Activated CD8-positive, alpha-beta memory T cell treated with anti-CD3 and anti-CD28 coated beads, Interleukin-2, amount 10 ng/mL, durations not matched to agents 7 days and 5 days (primary cell): ENCODE measurements at places on chromosomes 11 and 22. TPM values are rescaled to one million over a fixed set of nuclear protein-coding genes. Genes with fewer than 3 reads are reported as not detected.

GRCh38 chr11:33320814-33321330, 63.7 kb downstream of the HIPK3 start:
- H3K4me1 ChIP-seq = peaks cover 8% of the 10 kb centered on the region
- H3K36me3 ChIP-seq = peaks cover 8% of the 10 kb centered on the region
- no peak overlapping the region for H3K27ac ChIP-seq
- no peak for DNase-seq

- H3K27me3 ChIP-seq = no peaks in the 10 kb centered on the region
- H3K36me3 ChIP-seq = peaks cover 2% of the 10 kb centered on the region
- no peak overlapping the region for H3K4me3 ChIP-seq
- H3K27ac ChIP-seq = no peak overlapping the region
- H3K4me1 ChIP-seq = peaks cover 46% of the 10 kb centered on the region
Observed at GRCh38 chr11:69301455-69302401, 7.8 kb downstream of the MYEOV start.

DNA sequence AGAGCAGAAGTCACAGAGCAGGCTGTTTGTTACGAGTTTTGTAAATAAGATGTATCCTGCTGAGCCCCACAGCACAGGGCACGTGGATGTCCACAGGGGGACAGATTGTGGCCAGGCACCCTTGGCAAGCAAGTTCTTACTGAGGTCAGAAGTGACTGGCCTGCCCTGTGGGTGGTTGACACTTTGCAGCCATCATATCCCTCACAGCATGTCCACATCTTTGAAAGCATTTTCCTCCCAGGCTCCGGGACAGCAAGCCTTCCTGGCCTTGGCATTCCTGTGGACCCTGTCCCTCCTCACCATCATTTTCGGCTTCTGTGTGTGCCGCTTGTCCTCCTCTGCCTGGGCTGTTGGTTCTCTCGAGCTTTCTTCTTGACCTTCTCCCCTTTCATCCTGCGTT, 189.5 kb downstream of the TBC1D22A start:
- peaks cover 11% of the 10 kb centered on the region for H3K36me3 ChIP-seq
- H3K4me3 ChIP-seq = no peak overlapping the region
- H3K27ac ChIP-seq = no peak overlapping the region
- no peaks in the 10 kb centered on the region for H3K27me3 ChIP-seq
- no peak for DNase-seq
- H3K4me1 ChIP-seq = peaks cover 3% of the 10 kb centered on the region

DNA sequence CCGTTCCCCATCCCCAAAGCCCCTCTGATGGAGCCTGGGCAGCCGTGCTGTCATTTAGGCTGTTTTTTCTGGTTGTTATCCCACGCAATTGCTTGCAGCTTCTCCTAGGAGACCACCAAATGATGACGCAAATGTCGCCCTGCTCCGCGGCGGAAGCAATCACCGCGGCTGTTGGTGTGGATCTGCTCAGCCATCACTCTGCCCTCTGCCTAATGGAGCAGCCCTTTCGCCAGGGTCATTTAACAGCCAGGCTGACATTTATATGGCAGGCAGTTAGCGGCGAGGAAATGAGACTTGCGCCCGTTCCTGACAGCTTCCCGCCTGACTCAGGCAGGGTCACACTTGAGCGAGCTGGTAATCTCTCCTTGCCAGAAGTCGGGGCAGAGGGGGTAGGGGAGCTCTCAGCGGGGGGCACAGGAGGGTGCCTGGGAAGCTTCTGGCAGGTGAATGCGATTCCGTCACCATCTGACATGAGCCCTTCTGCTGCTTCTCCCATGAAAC, 97.9 kb upstream of the RTL6 start:
- H3K27me3 ChIP-seq = peaks cover 35% of the 10 kb centered on the region
- no peak overlapping the region for H3K4me3 ChIP-seq
- no peaks in the 10 kb centered on the region for H3K36me3 ChIP-seq
- DNase-seq = no peak
- H3K4me1 ChIP-seq = peaks cover 3% of the 10 kb centered on the region

DNA sequence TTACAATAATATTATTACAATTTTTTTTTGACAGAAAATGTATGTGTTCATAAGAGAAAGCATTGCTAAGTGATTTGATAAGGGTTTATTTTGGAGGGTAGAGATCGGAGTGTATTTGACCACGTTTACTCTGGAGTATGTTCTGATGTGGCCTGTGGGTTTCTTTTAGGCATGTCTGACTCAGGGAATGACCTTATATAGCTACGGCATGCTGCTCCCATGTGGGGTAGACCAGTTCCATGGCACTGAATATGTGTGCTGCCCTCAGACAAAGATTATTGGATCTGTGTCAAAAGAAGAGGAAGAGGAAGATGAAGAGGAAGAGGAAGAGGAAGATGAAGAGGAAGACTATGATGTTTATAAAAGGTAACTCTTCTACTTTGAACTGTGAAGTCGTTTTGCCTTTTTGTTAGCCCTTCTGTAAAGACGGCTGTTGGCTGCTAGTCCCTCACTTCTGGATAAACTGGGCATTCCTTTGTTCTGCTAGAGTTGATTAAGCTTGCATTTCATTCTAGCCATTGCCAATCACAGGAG, 38.1 kb upstream of the ST14 start:
- peaks cover 27% of the 10 kb centered on the region for H3K4me1 ChIP-seq
- peaks cover 17% of the 10 kb centered on the region for H3K27me3 ChIP-seq
- H3K4me3 ChIP-seq = no peak overlapping the region
- H3K27ac ChIP-seq = no peak overlapping the region

The MIAT gene
- 66.5 TPM for total RNA-seq

The CNGA4 gene
- total RNA-seq = not detected
